SK-N-SH (cell line): ENCODE measurements at places on chromosomes 6 and 20. TPM values are rescaled to one million over a fixed set of nuclear protein-coding genes. Genes with fewer than 3 reads are reported as not detected.

DNA sequence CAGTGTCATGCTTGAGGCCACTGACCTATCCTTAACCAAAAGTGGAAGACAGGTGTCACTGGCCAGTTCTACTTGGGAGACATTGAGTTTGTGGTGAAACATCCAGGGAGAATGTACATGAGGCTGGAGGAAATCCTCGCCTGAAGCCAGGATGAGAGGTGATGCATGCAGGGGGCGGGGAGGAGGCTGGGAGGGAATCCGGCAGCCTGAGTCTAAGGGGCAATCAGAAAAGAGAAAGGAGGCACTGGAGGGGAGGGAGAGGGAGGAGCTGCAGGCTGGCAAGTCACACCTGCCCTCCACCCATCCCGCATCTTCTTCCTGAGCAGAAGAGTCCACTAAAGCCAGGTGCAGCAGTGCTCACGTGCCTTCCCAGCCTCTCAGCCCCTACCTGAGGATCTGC lies 14.9 kb upstream of the DDO start:
- no peak overlapping the region for H3K4me3 ChIP-seq
- peaks cover 10% of the 10 kb centered on the region; the same call in 1 of the 2 replicates for H3K27me3 ChIP-seq
- no peaks in the 10 kb centered on the region for H3K4me1 ChIP-seq
- H3K27ac ChIP-seq, result no peak overlapping the region
- no peak for DNase-seq

DNA sequence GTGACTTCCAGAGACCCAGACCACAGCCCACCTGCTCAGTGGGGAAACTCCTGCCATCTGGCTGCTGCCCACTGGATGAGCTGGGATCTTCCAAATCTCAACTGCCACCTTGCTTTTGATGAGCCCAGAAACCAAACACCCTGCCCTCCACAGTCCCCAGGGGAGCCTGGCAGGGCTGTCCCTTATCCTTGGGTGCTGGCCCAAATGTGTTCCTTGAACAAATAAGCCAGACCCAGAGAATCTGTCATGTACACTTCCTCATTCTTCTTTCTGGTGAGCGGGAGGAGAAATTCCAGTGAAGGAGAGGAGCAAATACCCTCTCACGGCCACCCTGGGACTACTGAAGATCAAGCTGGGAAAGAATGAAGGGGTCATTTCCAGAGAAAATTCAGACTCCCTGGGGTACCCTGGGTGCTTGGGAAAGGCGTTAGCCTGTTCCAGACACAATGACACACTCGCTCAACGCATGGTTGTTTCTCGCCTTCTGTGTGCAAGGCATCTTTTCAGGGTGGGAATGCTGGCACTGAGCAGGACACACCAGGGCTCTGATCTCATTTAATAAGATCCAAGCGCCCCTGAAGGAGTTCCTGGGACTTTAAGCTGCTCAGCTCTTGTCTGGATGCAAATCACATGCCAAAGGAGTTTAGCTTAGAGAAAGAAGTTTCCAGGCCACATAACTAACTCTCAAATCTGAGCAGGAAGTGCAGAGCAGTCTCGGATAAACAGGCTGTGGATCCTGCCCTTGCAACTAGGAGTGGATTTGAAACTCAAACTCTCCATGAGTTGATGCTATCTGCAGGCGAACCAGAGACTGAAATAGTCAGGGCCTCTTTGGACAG lies 38.5 kb downstream of the PXDC1 start:
- no peak for DNase-seq
- no peaks in the 10 kb centered on the region for H3K27me3 ChIP-seq
- no peaks in the 10 kb centered on the region; the same call in 1 of the 2 replicates for H3K36me3 ChIP-seq
- H3K27ac ChIP-seq, result no peak overlapping the region
- H3K4me1 ChIP-seq, result no peaks in the 10 kb centered on the region
- H3K4me3 ChIP-seq, result no peak overlapping the region

DNA sequence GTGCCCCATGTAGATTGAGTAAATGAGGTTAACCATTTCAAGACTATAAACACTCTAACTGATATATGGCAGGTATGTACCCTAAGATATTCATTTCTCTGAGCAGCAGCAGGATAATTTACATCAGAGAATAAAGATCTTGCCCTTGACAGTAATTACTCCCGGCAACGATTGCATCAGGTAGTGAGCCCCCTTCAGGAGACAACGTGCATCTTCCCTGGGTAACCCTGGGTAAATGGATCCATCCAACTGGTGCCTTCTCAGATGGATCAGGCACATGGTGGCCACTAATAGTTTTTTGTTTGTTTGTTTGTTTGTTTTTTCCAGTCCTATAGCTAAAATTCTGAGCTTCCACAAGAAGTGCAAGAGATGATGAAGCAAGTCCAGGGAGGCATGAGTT lies 469.4 kb upstream of the SLC35B3 start:
- peak; percentile 12 for DNase-seq
- no peaks in the 10 kb centered on the region for H3K27me3 ChIP-seq
- no peak overlapping the region for H3K4me3 ChIP-seq
- H3K4me1 ChIP-seq, result no peaks in the 10 kb centered on the region
- H3K36me3 ChIP-seq, result no peaks in the 10 kb centered on the region

DNA sequence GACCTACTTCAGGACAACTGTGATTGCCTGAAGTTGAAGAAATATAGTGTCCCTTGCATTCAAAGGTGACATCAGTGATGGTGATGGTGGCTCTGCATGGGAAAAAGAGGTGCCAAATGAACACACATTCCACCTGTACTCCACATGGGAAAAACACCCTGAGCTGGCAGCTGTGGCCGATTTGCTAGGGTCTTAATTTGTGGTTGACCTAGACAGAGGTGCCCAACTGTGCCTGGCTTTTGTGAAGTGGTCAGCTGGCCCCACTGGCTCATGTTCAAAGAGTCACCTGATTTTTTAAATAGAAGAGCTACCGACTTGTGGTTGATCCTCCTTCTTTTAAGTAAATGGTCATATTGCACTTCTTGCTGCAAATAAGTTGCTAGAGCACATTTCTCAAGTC lies 7.6 kb upstream of the GCNT2 start:
- no peaks in the 10 kb centered on the region for H3K36me3 ChIP-seq
- H3K27me3 ChIP-seq, result no peaks in the 10 kb centered on the region
- H3K4me3 ChIP-seq, result no peak overlapping the region
- no peaks in the 10 kb centered on the region for H3K4me1 ChIP-seq

GRCh38 chr6:166262743-166263515 lies 45.3 kb downstream of the PRR18 start:
- H3K27ac ChIP-seq, result no peak overlapping the region
- H3K4me3 ChIP-seq, result no peak overlapping the region
- H3K27me3 ChIP-seq, result peaks cover 18% of the 10 kb centered on the region
- H3K4me1 ChIP-seq, result no peaks in the 10 kb centered on the region

DNA sequence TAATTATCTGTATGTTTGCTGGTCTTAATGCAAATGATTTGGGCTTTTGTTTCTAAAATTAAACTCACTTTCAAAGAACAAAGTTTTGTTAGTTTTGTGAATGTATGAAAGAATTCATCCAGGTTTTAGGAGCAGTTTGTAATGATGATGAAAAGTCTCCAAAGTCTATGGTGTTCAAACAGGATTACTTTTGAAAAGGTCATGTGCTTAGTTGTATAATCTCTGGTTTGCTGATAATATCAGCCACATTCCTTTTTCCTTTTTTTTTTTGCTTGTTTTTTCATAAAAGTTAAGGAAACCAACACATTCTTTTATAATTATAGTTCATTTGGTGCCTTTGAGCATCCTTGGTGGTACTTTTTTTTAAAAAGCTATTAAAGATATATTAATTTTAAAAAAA lies 88.9 kb downstream of the RTN4IP1 start:
- H3K4me1 ChIP-seq, result peaks cover 18% of the 10 kb centered on the region
- no peak for DNase-seq
- H3K27ac ChIP-seq, result no peak overlapping the region; the same call in 1 of the 2 replicates
- no peaks in the 10 kb centered on the region for H3K27me3 ChIP-seq
- no peak overlapping the region for H3K4me3 ChIP-seq

NHLRC1 gene
- polyA plus RNA-seq, result 0.15 and 0.29 TPM in 2 replicates
